ENCODE measurements at places on chromosomes 1 and 21.

DNA sequence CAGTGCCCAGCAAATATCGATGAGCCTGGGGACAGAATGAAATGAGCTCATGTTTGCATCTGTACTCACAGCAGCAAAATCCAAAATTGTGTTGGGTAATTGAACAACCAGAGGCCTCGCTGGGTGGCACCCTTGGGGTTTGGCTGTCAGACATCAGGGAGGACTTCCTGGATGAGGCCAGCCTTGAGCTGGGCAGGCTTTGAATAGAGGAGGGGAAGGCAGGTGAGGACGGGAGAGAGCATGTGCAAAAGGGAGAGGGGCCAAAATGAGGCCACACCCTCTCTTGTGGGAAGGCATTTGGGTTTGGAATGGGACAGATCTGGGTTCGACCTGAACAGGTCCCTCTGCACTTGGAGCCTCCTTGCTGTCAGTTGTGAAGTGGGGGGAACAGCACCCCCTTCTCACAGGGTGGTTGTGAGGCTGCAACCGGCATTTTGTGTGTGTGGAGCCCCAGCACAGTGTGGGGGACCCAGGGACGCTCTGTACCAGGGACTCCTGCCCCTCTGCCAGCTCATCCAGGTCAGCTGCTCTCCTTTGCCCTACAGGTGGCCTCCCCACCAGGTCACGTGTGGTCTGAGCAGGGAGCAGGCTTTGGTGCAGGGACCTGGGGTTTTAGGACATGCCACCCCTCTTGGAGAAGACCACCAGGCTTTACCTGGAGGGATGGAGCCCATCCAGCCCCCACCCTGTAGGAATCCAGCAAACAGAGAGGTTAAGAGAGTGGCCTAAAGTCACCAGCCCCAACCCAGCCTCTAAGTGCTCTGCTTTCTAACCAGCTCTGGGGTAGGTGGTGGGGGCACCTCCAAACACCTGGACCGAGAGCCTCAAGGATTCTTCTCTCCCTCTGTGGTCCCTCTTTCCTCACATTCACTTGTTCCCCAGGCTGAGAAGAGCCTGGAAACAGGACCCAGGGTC lies 521.8 kb downstream of the PTPRU start:
- DNase-seq = no peak

- no peak for DNase-seq
Measured at GRCh38 chr1:14265495-14265894, 333.0 kb upstream of the KAZN start.

GRCh38 chr1:159612211-159612885 lies 24.7 kb downstream of the APCS start:
- no peak for DNase-seq

- no peak for DNase-seq
Measured at GRCh38 chr21:43657355-43658087, 1.8 kb downstream of the HSF2BP start.

DNA sequence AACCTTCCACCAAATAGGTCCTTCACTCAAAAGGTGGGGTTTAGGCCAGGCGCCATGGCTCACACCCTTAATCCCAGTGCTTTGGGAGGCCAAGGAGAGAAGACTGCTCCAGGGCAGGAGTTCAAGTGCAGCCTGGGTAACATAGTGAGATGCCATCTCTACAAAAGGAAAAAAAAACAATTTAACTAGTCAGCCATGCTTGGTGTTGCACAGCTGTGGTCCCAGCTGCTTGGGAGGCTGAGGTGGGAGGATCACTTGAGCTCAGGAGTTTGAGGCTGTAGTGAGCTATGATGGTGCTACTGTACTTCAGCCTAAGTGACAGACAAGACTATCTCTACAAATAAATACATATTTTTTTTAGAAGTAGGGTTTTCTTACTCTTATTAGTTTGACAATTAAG lies 617.5 kb downstream of the KIF26B start:
- DNase-seq = no peak

DNA sequence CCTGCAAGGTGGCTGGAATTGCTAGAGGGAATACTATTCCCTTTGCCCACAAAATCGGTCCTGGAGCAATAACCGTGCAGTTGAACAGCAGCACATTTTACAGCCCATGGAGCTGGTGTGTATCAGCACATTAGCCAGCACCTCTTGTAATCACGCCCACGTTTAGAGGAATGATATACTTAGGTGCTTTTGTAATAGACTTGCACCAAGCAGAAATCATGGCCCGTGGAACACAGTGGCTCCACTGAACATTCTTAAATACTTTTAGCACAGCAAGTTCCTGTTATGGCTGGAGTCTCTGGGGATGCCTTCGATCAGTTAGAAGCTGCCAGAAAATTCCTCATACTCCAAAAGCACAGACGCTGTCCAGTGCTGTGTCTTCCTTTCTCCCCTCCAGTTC lies 218.1 kb upstream of the FAM78B start:
- DNase-seq = no peak

- no peak for DNase-seq
Measured at GRCh38 chr1:18149027-18149641, 41.5 kb downstream of the IGSF21 start.

DNA sequence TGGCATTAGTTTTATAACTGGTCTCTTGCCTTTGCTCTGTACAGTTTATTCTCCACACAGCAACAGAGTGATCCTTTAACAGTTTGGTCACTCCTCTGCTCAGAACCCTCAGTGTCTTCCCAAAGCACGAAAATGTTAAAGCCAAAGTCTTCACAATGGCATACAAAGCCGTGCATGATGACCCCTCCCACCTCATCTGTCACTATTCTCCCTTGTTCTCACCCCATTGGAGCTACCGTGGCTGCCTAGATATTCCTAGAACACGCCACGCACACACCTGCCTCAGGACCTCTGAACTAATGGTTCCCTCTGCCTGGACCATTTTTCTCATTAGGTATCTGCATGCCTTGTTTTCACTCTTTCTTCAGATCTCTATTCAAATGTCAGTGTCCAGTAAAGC lies 8.6 kb upstream of the SEMA4A start:
- no peak for DNase-seq

DNA sequence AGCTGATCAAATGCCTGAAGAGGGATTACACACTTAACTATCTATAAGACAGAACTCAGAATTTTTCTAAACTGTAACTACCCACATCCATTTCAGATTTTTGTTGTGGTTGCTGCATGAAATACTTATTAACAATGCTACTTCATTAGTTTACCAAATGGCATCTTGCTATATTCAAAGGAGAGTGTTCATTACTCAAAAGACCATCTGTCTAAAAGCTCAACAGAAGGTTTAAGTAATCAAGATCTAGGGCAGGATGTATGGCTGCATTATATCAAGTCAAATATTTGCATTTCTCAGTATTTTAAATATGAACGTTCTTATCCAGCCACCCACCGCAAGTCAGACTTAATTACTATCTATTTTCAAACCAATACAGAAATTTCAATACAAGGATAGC lies 79.9 kb downstream of the SIPA1L2 start:
- DNase-seq = no peak

DNA sequence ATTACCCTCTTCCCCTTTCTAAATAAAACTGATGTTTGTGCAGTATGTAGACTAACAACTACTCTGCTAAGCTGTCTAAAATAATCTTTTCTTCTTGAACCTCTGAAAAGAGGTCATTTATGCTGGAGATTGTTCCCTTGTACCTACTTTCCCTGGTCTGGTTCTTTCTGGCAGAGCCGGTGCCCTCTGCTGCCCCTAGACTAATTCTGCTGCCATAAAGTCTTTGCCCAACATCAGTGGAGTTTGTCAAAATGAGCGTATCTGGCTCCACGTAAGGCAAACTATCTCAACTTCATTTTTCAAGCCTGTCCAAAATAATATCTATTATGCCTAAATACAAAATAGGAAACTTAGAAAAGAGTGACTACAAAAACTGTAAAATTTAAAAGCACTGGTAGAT lies 30.9 kb upstream of the ANGPTL7 start:
- DNase-seq = no peak

DNA sequence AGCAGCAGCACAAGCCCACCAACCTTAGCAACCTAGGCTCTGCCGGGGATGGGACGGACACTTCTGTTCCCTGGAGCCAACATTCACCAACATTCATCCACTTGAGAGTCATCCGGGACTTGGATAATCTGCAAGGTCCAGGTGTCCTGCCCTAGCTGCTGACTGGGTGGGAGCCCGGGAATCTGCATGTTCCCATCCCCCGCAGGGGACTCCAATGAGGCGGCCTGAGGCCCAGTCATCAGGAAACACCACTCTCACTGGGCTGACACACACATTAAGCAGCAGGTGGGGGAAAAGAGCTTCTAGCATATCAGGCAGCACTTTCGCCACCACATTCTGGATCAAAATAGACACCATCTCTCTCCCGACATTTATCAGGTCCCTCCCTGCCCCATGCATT lies 38.4 kb upstream of the CCSAP start:
- DNase-seq = no peak

DNA sequence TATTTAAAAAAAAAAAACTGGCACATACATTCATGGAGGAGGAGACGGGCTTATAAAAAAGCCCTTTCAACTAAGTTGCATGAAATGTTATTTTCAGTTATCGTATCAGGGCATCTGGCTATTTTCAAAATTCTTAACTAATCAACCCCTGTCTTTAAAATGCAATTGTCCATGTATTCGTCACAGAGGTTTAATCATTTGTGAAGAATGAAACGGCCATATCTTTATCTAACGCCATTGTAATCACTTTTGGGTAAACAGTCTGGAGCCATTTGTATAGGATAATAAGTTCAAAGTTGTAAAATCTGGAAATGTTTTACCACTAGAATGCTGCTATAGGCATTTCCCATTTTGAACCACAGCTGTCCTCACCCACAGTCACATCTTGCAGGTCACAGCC lies 30.4 kb downstream of the SLC30A10 start:
- DNase-seq = no peak

GRCh38 chr21:7917729-7918128 lies 2603.7 kb upstream of the TPTE start:
- DNase-seq = no peak

DNA sequence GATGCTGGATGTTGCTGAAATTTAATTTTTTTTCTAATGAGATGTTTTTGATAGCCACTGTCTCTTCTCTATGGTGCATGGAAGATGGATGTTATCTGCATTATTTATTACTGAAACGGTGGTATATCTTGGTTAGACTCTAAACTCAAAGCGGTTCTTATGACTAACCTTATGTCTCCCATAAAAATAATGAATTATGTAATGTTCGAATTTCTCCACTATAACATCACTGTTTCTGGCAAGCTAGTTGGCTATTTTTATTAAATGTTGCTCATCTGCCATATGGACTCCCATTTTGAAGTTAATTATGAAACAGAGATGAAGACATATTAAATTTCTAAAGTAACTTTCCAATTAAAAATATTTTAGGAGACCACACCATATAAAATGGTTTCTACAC lies 808.6 kb upstream of the ADGRL4 start:
- DNase-seq = no peak

GRCh38 chr1:29739176-29739575 lies 502.9 kb downstream of the PTPRU start:
- no peak for DNase-seq

GRCh38 chr1:171210355-171210754 lies 25.3 kb downstream of the FMO2 start:
- no peak for DNase-seq

- DNase-seq = no peak
Measured at GRCh38 chr1:25040122-25040685, 110.1 kb upstream of the RUNX3 start.
